ENCODE measurements at places on chromosomes 2 and 18.
A peak's percentile ranks its signal among the peaks of the same experiment; 100 is the strongest.

DNA sequence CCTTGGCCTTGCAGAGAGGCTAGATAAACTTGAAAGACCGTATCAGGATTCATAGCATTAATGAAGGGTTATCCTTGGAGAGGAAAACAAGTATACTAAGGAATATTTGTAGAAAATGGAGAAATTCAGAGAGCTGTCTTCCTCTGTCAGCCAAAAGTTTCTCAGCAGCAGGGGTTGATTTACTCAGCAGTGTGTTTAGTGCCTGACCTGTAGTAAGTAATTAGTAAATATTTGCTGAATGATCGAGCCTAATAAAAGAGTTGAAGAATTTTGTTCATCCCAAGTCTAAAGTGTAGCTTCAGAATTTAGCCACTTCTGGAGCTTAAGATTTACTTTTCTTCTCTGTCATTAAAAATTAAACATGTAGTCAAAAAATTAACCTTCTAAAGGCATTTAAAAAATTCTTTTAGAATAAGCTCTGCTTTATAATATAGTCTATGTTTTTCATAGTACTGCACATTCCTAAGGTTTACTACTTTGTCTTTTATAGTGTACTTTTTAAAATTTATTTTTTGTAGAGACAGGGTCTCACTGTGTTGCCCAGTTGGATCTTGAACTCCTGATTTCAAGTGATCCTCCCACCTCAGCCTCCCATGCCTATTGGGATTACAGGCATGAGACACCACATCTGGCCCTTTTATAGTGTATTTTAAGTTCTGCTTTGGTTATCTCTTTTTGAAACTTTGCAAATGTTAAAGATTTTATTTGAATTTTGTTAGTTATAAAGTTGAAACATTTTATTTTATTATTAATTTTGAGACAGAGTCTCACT, 138.4 kb upstream of the MYO3B start:
- no peak for DNase-seq

- no peak for DNase-seq
These were observed 8.6 kb downstream of the RBFA start for GRCh38 chr18:80042785-80043184.

DNA sequence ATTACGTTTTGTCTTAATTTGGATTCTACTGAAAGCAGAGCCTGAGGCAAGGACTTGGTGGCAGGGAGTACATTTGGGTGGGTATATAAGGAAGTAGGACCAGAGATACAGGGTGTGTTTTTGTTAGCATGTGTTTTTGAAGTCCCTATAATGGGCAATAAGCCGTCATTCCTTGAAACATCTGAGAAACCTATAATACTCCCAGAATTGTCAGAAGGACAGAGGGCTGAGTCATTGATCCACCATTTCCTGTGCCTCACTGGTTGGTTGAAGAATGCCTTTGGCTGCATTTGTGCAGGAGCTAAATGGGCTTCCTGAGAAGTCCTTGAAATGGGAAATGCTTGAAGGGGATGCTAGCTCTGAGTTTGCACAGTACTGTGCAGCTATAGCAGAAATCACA, 281.8 kb upstream of the ZEB2 start:
- DNase-seq: no peak

GRCh38 chr2:17735864-17736263, 17.7 kb downstream of the SMC6 start:
- no peak for DNase-seq

DNA sequence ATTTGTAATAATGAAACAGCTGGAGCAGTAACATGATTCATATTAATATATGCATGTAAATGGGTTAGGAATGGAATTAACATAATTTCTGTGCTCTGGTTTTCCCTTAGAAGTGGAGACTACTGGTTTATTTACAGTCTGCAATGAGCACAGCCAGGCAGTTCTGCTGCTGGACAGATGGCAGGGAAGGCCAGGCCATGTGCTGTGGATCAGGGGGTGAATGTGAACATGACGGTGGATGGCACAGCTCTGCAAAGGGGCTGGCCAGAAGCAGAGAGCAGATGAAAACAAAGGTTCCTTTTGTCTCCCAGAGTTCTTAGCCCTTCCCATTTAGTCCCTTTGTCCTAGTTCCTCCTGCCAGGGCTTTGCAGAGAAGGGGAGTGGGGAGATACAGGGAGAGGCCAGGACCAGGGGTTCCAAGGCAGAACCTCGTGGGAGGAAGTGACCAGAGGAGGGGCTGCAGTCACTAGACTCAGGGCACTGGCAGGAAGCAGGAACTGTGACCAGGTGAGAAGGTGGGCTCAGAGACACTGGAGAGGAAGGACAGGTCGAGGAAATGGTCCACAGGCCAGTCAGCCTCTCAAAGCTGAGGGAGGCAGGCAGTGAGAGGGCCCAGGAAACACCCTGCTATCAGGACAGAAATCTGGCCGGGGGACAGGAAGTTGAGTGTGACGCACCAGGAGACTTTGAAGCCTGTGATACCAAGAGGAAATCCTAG, 112.9 kb upstream of the ATP8B1 start:
- DNase-seq: no peak

GRCh38 chr2:39991298-39991697, 212.2 kb upstream of the THUMPD2 start:
- no peak for DNase-seq

DNA sequence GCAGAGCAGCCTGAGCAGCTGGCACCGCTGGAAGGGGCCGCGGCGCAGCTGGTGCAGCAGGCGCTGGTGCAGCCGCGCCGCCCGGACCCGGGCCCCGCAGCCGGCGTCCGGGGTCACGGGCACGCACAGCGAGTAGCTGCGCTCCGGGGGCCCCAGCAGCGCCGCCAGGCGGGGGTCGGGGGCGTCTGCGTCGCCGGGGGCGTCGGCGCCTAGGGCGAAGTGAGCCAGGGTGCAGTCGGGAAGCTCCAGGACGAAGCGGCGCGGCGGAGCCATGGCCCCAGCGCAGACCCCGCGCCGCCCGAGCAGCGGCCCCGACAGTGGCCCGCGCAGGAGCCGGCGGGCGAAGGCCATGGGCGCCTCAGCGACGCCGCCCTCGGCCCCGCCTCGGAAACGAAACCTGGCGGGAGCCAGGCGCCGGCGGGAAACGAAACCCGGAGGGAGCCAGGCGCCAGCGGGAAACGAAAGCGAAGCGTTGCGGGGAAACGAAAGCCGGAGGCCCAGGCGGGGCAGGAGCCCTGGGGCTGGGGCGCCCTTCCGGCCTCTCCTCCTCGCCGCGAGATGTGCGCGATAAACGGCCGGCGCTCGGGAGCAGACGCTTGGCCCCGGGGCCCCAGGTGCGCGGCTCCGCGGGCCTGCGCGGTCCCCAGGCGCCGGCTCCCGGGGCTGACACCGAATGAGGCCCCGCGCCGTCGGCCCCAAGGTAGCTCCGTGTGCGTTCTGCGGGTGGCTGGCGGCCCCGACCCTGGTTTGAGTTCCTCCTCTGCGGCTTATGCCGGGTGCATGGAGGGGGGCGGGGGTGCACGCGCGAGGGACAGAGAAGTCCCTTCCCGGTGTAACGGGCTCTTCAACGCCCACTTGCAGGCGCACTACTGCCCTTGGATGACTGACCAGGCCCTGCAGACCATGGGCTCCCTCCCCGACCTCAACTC, at the start of gene CMPK2:
Gene CMPK2 (minus strand): TSS at position 562 of the 929 bp plus-strand sequence. CDS start 211 bp downstream, at position 351.
- peak; percentile 59 for DNase-seq
